CD14-positive monocyte (primary cell): ENCODE measurements at places on chromosomes 6 and 20. TPM values are rescaled to one million over a fixed set of nuclear protein-coding genes. Genes with fewer than 3 reads are reported as not detected.

Gene PCSK2
- polyA plus RNA-seq, result not detected

DNA sequence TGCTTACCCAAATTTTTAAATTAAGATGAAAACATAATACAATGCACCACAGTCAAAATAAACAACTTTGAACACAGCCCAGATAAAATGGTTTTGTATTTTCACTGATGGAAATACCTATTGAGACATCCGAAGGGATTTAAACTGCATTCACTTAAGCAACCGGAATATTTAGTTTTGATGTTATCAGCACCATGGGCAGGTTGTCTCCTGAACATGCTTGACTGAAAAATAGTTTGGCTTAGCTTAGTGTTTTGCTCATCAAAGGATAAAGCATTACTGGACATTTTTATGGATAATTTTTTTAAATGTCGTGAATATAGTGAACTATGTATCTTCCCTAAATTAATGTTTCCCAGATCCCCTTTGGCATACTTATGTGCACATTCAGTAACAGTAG is 177.5 kb downstream of the GJA1 start:
- no peak overlapping the region for H3K27ac ChIP-seq
- no peaks in the 10 kb centered on the region for H3K36me3 ChIP-seq
- no peaks in the 10 kb centered on the region for H3K27me3 ChIP-seq
- H3K4me3 ChIP-seq, result no peak overlapping the region

- H3K27ac ChIP-seq, result no peak overlapping the region
- H3K36me3 ChIP-seq, result no peaks in the 10 kb centered on the region
- H3K4me3 ChIP-seq, result no peak overlapping the region
- no peak for DNase-seq
- H3K27me3 ChIP-seq, result no peaks in the 10 kb centered on the region
Observed at GRCh38 chr6:10315034-10315433, 99.8 kb downstream of the TFAP2A start.

GRCh38 chr6:13467216-13467600 is 20.2 kb downstream of the GFOD1 start:
- H3K4me3 ChIP-seq, result no peak overlapping the region
- H3K4me1 ChIP-seq, result peaks cover 31% of the 10 kb centered on the region
- H3K27me3 ChIP-seq, result no peaks in the 10 kb centered on the region
- peaks cover 6% of the 10 kb centered on the region for H3K36me3 ChIP-seq
- H3K27ac ChIP-seq, result no peak overlapping the region

- H3K27ac ChIP-seq, result no peak overlapping the region
- no peaks in the 10 kb centered on the region for H3K36me3 ChIP-seq
- H3K4me3 ChIP-seq, result no peak overlapping the region
- peaks cover 9% of the 10 kb centered on the region for H3K4me1 ChIP-seq
- no peaks in the 10 kb centered on the region for H3K27me3 ChIP-seq
- DNase-seq, result peak; percentile 50
Observed at GRCh38 chr6:2738373-2738979, 12.2 kb downstream of the MYLK4 start.

GRCh38 chr6:37125774-37126492 is 44.0 kb upstream of the PIM1 start:
- no peak overlapping the region for H3K27ac ChIP-seq
- DNase-seq, result no peak
- no peaks in the 10 kb centered on the region for H3K27me3 ChIP-seq
- H3K4me1 ChIP-seq, result peaks cover 21% of the 10 kb centered on the region
- no peak overlapping the region for H3K4me3 ChIP-seq

- H3K4me1 ChIP-seq, result peaks cover 15% of the 10 kb centered on the region
- no peak overlapping the region for H3K27ac ChIP-seq
- no peaks in the 10 kb centered on the region for H3K36me3 ChIP-seq
- H3K4me3 ChIP-seq, result no peak overlapping the region
Observed at GRCh38 chr20:25076731-25077609, 5.0 kb downstream of the VSX1 start.

DNA sequence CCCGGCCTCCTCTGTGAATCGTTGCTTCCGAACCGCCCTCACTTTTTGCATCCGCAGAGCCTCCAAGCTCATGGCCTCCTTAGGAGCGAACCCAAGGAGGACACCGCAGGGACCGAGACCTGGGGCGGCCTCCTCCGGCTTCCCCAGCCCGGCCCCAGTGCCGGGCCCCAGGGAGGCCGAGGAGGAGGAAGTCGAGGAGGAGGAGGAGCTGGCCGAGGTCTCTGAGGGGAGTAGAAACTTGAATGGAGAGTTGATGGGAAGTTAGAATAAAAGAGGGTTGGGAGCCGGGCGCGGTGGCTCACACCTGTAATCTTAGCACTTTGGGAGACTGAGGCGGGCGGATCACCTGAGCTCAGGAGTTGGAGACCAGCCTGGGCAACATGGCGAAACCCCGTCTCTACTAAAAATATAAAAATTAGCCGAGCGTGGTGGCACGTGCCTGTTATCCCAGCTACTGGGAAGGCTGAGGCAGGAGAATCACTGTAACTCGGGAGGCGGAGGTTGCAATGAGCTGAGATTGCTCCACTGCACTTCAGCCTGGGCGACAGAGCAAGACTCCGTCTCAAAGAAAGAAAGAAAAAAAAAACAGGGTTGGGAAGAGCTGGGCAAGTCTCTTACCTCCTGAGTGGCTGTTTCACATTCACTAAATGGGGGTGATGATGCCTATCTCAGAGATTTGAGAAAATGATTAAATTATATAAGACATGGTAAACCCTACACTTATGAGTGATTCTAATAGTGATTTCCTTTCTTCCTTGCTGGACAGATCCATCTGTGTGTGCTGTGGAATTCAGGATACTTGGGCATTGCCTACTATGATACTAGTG is 805 bp downstream of the MSH5 start:
- peaks cover 42% of the 10 kb centered on the region for H3K4me1 ChIP-seq
- no peaks in the 10 kb centered on the region for H3K27me3 ChIP-seq
- H3K36me3 ChIP-seq, result peaks cover 10% of the 10 kb centered on the region
- DNase-seq, result peak; percentile 44
- peak overlapping the region; percentile 71 for H3K4me3 ChIP-seq

GRCh38 chr6:138028893-138029292 is 78.3 kb downstream of the PERP start:
- no peaks in the 10 kb centered on the region for H3K4me1 ChIP-seq
- no peak overlapping the region for H3K27ac ChIP-seq
- DNase-seq, result no peak
- no peaks in the 10 kb centered on the region for H3K27me3 ChIP-seq
- H3K36me3 ChIP-seq, result no peaks in the 10 kb centered on the region

DNA sequence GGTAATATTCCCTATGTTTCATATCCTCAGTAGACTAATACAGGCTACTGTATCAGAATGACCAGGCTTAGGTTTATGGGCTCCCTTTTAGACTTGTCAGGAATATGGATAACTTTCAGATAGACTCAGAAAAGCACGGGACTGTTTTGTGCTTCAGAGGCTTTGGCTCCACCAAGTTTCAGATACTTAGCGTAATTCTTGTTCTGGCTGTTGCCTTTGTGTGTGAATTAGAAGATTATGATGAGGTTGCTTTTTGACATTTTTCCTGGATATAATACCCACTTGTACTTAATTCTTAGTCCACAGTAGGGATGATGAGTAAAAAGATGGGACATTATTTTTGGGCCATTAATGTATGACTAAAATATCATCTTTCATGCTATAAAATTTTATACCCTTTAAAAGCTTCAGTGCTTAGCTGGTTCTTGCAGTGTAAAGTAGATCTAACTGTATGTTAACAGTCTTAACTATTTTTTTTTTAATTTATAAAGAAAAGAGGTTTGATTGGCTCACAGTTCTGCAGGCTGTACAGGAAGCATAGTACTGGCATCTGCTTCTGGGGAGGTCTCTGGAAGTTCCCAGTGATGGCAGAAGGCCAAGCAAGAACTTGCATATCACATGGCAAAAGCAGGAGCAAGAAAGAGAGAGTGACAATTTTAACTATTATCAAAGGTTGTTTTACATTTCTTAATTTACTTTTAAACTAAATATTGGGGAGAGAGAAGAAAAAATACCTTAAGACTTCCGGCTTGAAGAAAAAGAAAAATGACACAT is 120.7 kb downstream of the ZFAND3 start:
- DNase-seq, result peak; percentile 12
- H3K27ac ChIP-seq, result no peak overlapping the region
- H3K4me3 ChIP-seq, result no peak overlapping the region
- no peaks in the 10 kb centered on the region for H3K36me3 ChIP-seq
- H3K27me3 ChIP-seq, result no peaks in the 10 kb centered on the region

DNA sequence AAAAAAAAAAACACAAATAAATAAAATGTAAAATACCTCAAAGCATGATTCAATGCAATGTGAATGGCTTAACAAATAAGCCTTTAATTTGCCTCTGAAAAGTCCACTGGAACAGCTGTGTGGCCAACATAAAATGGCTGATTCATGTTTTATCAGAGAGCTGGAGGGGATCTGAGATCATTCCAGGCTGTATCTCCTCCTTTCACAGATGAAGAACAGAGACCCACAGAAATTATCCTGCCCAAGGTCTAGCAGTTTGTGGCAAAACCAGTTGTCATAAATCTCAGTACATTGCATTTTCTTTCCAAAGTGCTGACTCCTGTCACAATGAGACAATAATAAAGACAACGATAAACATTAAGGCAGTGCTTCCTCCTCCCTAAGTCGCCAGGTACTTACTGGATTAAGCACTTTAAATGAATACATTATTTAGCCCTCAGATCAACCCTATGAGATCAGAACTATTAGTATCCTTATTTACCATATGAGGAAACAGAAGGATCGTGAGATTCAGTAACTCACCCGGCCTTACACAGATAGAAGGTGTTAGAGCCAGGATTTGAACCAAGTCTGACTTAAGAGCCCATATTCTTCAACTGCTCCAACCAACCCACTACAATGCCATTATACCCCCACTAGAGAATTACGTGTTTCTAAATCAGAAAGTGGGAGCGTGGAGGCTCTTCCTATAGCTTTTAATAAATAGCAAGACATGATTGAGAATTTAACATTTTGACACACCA is 118.3 kb downstream of the KIF13A start:
- H3K27me3 ChIP-seq, result no peaks in the 10 kb centered on the region
- DNase-seq, result no peak
- H3K4me3 ChIP-seq, result no peak overlapping the region
- peaks cover 7% of the 10 kb centered on the region for H3K4me1 ChIP-seq
- peaks cover 43% of the 10 kb centered on the region for H3K36me3 ChIP-seq
- H3K27ac ChIP-seq, result no peak overlapping the region

Gene ARG1
- not detected in 2 replicates for polyA plus RNA-seq

Gene PNPLA1
- 3.9 TPM for polyA plus RNA-seq

GRCh38 chr20:63733579-63734081 is 2.8 kb upstream of the LIME1 start:
- no peak overlapping the region for H3K4me3 ChIP-seq
- H3K4me1 ChIP-seq, result peaks cover 17% of the 10 kb centered on the region
- H3K27ac ChIP-seq, result no peak overlapping the region
- peaks cover 8% of the 10 kb centered on the region for H3K27me3 ChIP-seq
